ENCODE measurements at places on chromosomes 7 and 10.

GRCh38 chr10:12357525-12358151 lies 8.3 kb downstream of the CAMK1D start:
- no peak for DNase-seq

- DNase-seq = no peak
Measured at GRCh38 chr10:103502849-103503660, 9.6 kb downstream of the NEURL1 start.

DNA sequence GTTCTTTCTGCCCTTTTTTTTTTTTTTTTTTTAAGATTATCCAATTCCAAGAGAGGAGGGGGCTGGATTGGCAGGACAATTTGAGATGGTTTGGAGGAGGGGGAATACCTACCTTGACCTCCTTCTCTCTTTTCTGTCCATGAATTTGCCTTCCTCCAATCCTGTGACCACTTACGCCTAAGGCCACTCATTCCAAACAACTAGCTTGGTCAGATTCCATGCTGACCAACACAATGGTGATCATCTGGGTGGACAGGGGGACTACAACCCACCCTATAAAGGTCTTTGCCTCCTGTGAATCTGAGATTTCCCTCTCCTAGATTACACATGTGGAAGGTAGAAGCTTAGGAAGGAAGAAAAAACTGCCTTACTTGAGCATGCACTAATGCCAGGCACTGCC lies 2.3 kb upstream of the LDB1 start:
- DNase-seq = no peak

- no peak for DNase-seq
Measured at GRCh38 chr10:3398825-3399646, 226.5 kb upstream of the PITRM1 start.

DNA sequence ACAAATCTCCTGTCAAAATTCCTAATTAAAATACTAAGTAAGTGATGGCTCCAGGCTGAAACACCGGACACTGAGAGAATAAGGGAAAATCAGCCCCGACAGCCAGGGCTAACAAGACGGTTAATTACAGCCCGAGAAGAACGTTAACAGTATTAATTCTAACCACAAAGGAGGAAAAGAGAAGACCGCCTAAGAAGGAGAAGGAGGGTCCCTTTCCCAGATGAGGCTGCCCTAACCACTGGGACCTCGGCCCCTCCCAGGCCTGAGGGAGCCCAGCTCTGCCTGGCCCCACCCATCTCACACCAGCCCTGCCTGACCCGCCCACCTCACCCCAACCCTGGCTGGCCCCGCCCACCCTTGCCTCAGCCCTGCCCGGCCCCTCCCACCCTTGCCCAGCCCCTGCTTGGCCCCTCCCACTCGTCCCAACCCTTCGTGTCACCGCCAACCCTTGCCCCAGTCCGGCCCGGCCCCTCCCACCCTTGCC lies 51.3 kb downstream of the PWWP2B start:
- DNase-seq = no peak

GRCh38 chr7:49580000-49580399 lies 193.4 kb upstream of the VWC2 start:
- DNase-seq = no peak

Data from activated gamma-delta T cell treated with Interleukin-2 at 50 U/mL for 16 hours (primary cell).